Thyroid gland (tissue), 4 donors: ENCODE measurements at places on chromosomes 5 and 9. TPM values are rescaled to one million over a fixed set of nuclear protein-coding genes. Genes with fewer than 3 reads are reported as not detected.

DNA sequence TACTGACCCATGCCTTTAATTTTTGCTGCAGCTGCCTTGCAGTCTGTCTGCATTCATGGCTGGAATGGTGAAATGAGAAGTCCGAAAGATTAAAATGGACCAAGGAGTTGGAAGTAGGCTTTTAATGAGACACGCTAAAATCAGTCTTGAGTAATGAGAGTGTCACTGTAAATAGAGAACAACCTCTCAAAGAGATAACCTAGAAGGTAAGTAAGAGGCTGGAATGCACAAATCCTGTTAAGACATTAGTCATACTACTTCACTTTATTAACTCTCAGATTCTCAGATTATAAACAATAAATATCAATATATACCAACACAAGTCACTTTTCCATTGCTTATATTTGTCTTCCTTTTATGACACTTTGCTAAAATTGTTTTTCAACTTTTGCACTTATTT is 880.6 kb upstream of the C9orf72 start:
- DNase-seq, result no peak

- no peak for DNase-seq
These were observed 15.0 kb downstream of the ACSL6 start for GRCh38 chr5:131996210-131997025.

DNA sequence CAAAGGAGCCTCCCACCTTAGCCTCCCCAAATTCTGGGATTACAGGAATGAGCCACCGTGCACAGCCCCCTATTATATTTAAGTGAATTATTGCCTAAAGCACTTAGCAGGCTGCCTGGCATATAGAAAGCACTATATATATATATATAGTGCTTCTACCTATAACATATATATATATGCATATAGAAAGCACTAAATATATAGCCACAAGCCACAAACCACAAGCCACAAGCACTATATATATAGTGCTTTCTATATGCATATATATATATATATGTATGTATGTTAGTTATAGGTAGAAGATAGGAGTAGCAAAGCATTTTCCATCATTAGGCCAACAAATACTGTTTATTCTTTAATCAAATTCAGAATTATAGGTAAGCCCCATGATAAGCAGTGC is 185.8 kb downstream of the CWC27 start:
- no peak for DNase-seq

DNA sequence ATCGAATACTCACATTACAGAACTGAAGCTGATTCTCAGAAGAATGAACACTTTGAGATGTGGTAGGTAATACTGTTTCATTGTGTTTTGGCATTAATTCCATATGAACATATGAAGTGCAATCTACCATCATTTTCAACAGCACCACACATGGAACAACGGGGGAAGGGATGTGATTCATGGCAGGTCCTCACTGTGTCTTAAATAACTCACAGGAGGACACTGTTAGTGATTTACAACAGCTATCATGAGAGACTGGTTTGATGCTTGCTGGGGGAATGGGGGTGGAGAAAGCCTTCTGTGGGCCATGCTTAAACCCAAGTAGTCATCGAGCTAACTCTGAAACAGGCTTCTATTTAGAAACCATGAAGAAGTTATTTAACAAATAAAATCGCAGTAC is 232.9 kb downstream of the SPOCK1 start:
- no peak for DNase-seq

DNA sequence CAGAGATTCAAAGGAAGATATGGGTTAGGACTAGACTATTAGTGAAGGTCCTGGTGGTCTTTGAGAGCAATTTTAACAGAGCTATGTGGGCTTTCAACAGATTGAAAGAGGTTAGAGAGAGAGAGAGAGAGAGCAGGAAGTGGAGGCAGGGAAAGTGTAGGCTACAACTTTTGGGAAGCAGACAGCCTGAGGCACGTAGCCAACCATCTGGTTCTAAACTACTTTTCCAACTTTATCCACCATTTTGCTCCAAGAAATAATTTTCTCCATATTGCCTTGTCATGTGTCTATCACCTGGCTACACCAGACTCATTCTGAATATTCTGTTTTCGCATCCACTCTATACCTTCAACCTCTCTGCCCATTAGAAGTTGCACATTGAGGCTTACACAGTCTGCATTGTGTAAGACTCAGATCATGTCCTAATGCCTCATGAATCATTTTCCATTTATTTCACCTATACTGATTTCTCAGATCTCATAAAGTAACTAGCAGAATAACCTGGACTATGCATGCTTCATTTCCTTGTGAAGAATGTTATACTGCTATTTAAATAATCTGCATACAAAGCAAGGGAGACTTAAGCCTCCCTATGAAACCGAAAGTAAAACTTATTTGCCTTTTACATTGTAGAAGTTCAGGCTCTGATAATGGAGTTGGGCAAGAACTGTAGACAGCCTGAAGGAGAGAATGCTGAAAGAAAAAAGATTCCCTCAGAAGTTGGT is 235.6 kb downstream of the ELAVL2 start:
- DNase-seq, result no peak

- no peak for DNase-seq
These were observed 13.3 kb downstream of the CDC26 start for GRCh38 chr9:113261917-113262671.

DNA sequence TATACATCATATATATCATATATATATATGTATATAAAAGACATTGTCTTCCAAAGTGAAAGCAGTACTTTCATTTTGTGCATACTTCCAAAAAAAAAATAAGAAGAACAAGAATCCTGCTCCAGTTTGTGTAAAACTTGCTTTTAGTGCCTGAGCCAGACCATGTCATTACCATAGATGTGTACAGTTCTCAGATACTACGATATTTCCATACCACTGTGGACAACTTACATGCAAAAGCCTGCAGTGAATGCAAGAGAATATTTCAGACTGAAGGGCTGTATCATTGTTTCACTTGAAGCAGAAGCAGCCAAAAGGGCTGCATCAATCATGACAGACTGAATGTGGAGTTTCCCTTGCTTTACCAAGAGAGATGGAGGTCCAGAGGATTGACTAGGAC is 72.6 kb upstream of the CYLC2 start:
- no peak for DNase-seq

GRCh38 chr5:117738571-117738970 is 1163.9 kb upstream of the SEMA6A start:
- DNase-seq, result no peak

DNA sequence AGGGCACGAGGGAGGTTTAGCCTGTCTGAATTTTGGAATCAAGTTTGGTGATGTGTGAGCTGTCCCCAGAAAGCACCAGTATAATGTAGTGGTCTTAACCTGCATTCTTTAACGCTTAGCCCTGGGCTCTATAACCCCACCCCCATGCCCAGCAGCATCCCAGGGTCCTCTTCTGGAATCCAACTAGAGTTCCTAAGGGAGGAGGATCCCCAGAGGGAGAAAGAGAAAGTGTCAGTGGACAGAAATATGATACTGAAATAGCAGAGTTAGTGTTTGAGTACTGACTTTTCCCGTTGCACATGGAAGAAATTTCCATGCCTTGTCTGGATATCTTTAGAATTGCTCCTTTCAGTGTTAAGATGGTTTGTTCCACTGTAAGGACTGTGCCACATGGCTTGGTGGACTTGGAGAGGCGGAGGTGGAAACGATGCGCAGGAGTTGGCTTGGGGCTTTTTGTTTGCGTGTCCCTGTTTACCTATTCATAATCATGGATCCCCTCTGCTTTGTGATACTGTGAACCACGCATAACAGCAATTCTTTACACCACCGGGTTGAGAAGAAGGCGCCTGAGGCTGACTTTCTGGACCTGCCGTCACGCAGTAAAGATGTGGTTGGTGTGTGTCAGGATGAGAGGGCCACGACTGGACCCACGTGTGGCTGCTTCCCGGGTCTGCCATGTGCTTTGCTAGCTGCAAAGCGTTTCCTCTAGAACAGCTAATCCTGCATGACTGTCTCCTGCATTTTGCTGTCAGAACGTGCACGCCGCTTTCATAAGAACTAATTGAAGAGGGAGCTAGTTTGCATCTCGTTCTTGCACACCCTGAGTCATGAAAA is 142.3 kb downstream of the SMARCA2 start:
- DNase-seq, result peak; percentile 48

DNA sequence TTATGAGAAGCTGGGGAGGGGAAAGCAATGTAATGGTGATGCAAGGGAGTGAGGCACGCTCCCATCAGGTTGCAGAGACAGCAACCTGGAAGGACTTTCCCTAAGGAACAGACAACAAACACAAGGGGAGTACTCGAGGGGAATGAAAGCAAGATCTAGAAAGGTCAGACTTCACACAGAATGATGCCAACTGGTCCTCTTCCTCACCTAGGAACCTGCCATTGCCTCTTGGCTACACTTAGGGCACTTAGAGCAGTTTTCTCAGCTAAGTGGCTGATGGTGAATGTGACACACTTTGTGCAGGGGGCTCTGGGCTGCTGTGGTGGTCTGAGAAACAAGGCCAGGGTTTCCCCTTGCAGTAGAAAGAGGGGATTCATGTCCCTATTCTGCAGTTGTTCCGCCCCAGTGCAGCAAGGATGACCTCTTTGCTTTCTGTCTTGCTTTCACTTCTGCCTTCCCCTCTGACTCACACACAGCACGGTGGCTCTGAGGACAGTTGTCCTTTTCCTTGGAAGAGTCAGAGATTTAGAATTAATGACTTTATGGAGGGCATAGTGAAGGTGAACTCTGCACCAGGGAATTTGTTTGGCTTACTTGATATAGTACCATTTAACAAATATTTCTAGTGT is 394.0 kb upstream of the KLF4 start:
- peak; percentile 22 for DNase-seq

- DNase-seq, result peak; percentile 91
These were observed 36.8 kb downstream of the ERGIC1 start for GRCh38 chr5:172870715-172871461.

- DNase-seq, result no peak
These were observed 149.3 kb downstream of the GNAQ start for GRCh38 chr9:77882294-77882693.

GRCh38 chr5:54547711-54548250 is 30.2 kb downstream of the SNX18 start:
- DNase-seq, result peak; percentile 83

- DNase-seq, result no peak
These were observed 164.0 kb upstream of the ZNF608 start for GRCh38 chr5:124910354-124911016.

DNA sequence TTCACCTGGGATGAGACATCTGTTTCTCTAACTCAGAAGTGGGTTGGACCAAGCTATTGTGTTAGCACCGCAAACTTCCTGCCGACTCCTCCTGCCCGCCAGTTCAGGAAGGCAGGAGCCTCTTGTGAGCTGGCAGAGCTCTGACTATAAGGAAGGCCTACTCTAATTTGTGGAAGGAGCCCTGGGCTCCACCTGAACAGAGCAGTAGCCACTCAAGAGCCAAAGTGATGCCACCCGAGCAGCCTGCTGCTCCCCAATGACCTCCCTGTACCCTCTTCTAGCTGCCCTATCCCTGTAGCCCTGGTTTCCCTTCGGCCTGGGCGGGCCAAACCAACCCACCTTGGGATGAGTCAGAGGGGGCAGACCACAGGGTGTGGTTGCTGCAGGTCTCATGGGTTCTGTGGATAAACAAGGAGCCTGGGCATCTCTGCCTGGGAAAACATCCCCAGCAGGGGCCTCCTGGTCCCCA is 81.6 kb downstream of the PSD2 start:
- no peak for DNase-seq

DNA sequence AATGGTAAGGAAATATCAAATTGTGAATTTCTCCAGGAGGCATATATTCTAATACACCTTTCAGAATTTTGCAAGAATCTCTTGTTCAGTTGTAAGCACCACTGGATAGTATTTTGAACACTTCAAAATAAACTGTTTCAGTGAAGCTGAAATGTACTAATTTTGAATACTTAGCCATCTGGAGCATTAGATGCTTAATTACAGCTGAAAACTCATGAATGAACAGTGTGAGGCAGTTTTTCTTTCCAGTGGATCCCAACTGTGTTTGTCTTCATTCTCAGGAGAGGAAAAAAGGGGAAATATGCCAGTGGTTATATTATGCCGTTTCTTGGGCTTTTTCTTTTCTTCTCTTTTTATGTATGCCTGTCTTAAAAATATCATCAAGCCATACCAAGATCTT is 306.0 kb upstream of the SEMA6A start:
- DNase-seq, result no peak

Gene PGM5
- total RNA-seq, result 23.2 TPM

Gene DDX4
- 0.27 TPM for total RNA-seq

Gene SLC6A7
- not detected for total RNA-seq

Gene TXNDC8
- total RNA-seq, result not detected

Gene FUBP3
- total RNA-seq, result 71.7 TPM

Gene FOXD4L3
- total RNA-seq, result not detected

Gene DNAJC18
- 21.0 TPM for total RNA-seq

Gene PCDHGA6
- total RNA-seq, result 5.6 TPM

Gene NEUROG1
- total RNA-seq, result not detected

Gene EGFLAM
- total RNA-seq, result 3.5 TPM
